ENCODE measurements at places on chromosomes 2 and 18. TPM values are rescaled to one million over a fixed set of nuclear protein-coding genes. Genes with fewer than 3 reads are reported as not detected.

STAMBP gene
- 36.6 TPM for total RNA-seq

NR4A2 gene
- 1.4 TPM for total RNA-seq

DIPK1C gene
- total RNA-seq: not detected

GATA6 gene
- total RNA-seq: 1.4 TPM

FAM237A gene
- total RNA-seq: not detected

GAL3ST2 gene
- total RNA-seq: 0.26 TPM

BCL2 gene
- 4.6 TPM for total RNA-seq

CGREF1 gene
- total RNA-seq: 6.9 TPM

AKAIN1 gene
- not detected for total RNA-seq

IL36A gene
- total RNA-seq: not detected

C2orf15 gene
- 0.11 TPM for total RNA-seq

CRYGD gene
- not detected for total RNA-seq

SLC5A7 gene
- not detected for total RNA-seq

POMC gene
- total RNA-seq: 1.0 TPM

SERPINB3 gene
- total RNA-seq: not detected

ANKRD62 gene
- total RNA-seq: not detected

MROH2A gene
- total RNA-seq: not detected

HRH4 gene
- 0.11 TPM for total RNA-seq

CLASP1 gene
- 60.8 TPM for total RNA-seq

SAG gene
- not detected for total RNA-seq

CFC1 gene
- not detected for total RNA-seq

CAPN14 gene
- 0.13 TPM for total RNA-seq

DSEL gene
- total RNA-seq: 49.8 TPM

SOWAHC gene
- total RNA-seq: 29.5 TPM

REG3A gene
- total RNA-seq: not detected

NEB gene
- 0.78 TPM for total RNA-seq
